Nephron progenitor cell (in vitro differentiated cells): ENCODE measurements at places on chromosomes 11 and 22.

DNA sequence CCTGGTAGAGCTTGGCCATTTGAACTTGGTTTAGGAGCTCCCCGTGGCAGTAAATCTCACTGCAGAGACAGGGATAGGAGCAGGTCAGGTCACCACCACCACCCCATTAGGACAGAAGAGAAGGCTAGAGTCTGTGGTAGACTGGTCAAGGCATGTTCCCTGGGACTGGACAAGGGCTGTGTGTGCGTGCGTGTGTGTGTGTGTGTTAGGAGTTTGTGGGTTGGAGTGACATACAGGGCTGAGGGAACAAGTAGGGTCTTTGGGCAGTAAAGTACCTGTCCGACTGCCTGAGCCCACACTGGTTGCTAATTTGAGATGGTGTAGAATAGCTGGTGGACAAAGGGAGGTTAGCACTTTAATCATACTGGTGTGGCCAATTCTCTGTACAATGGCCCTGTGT is 16.1 kb downstream of the TREH start:
- H3K4me3 ChIP-seq = no peak overlapping the region
- no peak overlapping the region for H3K27ac ChIP-seq
- peaks cover 61% of the 10 kb centered on the region for H3K4me1 ChIP-seq
- peaks cover 4% of the 10 kb centered on the region for H3K27me3 ChIP-seq
- H3K36me3 ChIP-seq = no peaks in the 10 kb centered on the region

GRCh38 chr11:16727806-16728205 is 10.6 kb upstream of the C11orf58 start:
- H3K27ac ChIP-seq = no peak overlapping the region
- H3K4me1 ChIP-seq = no peaks in the 10 kb centered on the region
- H3K36me3 ChIP-seq = no peaks in the 10 kb centered on the region
- H3K4me3 ChIP-seq = no peak overlapping the region
- no peak for DNase-seq

GRCh38 chr11:125368757-125369156 is 127.3 kb downstream of the FEZ1 start:
- H3K36me3 ChIP-seq = peaks cover 47% of the 10 kb centered on the region
- H3K4me3 ChIP-seq = no peak overlapping the region
- no peaks in the 10 kb centered on the region for H3K27me3 ChIP-seq
- DNase-seq = no peak
- H3K27ac ChIP-seq = no peak overlapping the region

GRCh38 chr22:41799486-41800347 is 762 bp upstream of the CCDC134 start:
- H3K27ac ChIP-seq = peak overlapping the region; percentile 59
- H3K4me1 ChIP-seq = peaks cover 31% of the 10 kb centered on the region
- H3K36me3 ChIP-seq = peaks cover 14% of the 10 kb centered on the region
- peak; percentile 27 for DNase-seq

DNA sequence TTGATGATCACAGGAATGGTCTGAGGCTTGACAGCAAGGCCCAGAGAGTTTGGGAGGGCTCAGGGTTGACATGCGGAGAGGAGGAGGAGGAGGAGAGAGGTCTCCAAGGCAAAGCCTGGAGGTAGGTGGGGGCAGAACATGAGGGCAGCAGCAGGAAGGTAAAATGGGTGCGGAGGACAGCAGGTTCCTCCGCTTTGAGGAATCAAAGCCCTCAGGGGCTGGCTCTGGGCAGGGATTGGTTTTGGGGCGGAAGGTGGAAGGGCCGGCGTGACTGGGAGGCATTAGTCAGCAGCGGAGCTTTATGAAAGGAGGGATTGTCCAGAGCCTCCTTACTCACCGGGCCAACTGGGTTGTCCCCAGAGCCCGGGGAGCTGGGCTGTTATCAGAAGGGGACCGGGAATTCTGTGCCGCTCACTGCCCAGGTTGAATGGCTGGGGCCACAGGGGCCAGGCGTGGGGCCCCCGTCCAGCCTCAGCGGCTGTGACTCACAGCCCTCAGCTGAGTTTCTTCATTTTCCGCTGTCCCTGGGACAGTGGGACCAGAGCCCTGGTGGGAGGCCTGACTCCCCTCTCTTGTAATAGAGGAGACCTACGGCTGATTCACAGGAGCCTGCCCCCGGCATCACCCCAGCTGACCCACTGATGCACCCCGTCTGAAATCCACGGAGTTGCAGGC is 36.2 kb downstream of the LIF start:
- H3K4me3 ChIP-seq = no peak overlapping the region
- H3K27ac ChIP-seq = peak overlapping the region; percentile 80
- DNase-seq = no peak
- H3K36me3 ChIP-seq = no peaks in the 10 kb centered on the region
- H3K27me3 ChIP-seq = peaks cover 23% of the 10 kb centered on the region

DNA sequence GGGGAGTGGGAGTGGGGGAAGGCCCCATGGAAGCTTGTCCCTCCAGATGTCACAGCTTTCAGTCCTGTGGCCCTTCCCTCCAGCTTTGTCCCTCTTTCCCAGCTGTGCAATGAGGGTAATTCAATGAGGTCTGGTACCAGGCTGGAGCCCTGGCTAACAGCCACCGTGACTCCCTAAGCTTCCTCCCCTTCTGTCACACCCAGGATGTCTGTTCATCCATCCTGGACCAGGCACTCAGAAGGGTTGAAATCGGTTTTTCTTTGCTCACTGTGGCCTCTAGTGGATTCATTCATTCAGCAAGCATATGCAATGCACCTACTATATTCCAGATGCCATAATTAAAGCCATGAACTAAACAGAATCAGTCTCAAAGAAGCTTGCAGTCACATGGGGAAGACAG is 38.7 kb downstream of the SYT13 start:
- no peak overlapping the region for H3K4me3 ChIP-seq
- H3K27me3 ChIP-seq = peaks cover 41% of the 10 kb centered on the region
- H3K27ac ChIP-seq = no peak overlapping the region

GRCh38 chr22:47626428-47627390 is 864.3 kb downstream of the TBC1D22A start:
- H3K4me1 ChIP-seq = peaks cover 7% of the 10 kb centered on the region
- H3K27ac ChIP-seq = no peak overlapping the region
- no peaks in the 10 kb centered on the region for H3K36me3 ChIP-seq
- no peak for DNase-seq
- no peak overlapping the region for H3K4me3 ChIP-seq
- H3K27me3 ChIP-seq = peaks cover 4% of the 10 kb centered on the region

GRCh38 chr22:39994041-39994565 is 651 bp upstream of the FAM83F start:
- peaks cover 62% of the 10 kb centered on the region for H3K4me1 ChIP-seq
- peaks cover 55% of the 10 kb centered on the region for H3K27me3 ChIP-seq
- no peak overlapping the region for H3K27ac ChIP-seq
- peak overlapping the region; percentile 37 for H3K4me3 ChIP-seq

GRCh38 chr11:94849839-94850238 is 81.7 kb downstream of the AMOTL1 start:
- H3K27me3 ChIP-seq = no peaks in the 10 kb centered on the region
- H3K4me1 ChIP-seq = no peaks in the 10 kb centered on the region
- DNase-seq = no peak
- H3K36me3 ChIP-seq = peaks cover 55% of the 10 kb centered on the region

GRCh38 chr22:25758316-25758715 is 16.3 kb downstream of the MYO18B start:
- H3K4me3 ChIP-seq = no peak overlapping the region
- no peaks in the 10 kb centered on the region for H3K36me3 ChIP-seq
- DNase-seq = no peak
- no peak overlapping the region for H3K27ac ChIP-seq
- H3K4me1 ChIP-seq = no peaks in the 10 kb centered on the region
- peaks cover 18% of the 10 kb centered on the region for H3K27me3 ChIP-seq

GRCh38 chr22:46471901-46472721 is 65.3 kb downstream of the CELSR1 start:
- peaks cover 13% of the 10 kb centered on the region for H3K36me3 ChIP-seq
- H3K4me3 ChIP-seq = no peak overlapping the region
- H3K27me3 ChIP-seq = no peaks in the 10 kb centered on the region
- no peak for DNase-seq
- peaks cover 13% of the 10 kb centered on the region for H3K4me1 ChIP-seq

DNA sequence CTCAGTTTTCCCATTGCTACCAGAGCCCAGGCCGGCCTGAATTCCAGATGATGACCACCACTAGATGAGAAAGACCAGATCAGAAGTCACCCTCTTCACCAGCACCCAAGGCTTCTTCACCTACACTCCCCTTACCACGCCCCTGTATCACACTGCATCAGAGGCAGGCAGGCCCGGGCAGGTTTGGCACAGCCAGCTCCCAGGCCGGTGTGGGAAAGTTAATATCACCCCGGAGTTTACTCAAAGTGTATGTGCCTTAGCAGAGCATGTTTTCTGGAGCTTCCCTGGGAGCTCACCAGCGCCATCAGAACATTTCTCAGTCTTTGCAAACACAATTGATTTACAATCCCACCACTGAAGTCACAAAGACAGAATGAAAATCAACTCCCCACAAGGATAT is 47.5 kb upstream of the POU2AF1 start:
- H3K27me3 ChIP-seq = peaks cover 5% of the 10 kb centered on the region
- H3K4me1 ChIP-seq = no peaks in the 10 kb centered on the region
- no peak overlapping the region for H3K4me3 ChIP-seq
- H3K27ac ChIP-seq = no peak overlapping the region

DNA sequence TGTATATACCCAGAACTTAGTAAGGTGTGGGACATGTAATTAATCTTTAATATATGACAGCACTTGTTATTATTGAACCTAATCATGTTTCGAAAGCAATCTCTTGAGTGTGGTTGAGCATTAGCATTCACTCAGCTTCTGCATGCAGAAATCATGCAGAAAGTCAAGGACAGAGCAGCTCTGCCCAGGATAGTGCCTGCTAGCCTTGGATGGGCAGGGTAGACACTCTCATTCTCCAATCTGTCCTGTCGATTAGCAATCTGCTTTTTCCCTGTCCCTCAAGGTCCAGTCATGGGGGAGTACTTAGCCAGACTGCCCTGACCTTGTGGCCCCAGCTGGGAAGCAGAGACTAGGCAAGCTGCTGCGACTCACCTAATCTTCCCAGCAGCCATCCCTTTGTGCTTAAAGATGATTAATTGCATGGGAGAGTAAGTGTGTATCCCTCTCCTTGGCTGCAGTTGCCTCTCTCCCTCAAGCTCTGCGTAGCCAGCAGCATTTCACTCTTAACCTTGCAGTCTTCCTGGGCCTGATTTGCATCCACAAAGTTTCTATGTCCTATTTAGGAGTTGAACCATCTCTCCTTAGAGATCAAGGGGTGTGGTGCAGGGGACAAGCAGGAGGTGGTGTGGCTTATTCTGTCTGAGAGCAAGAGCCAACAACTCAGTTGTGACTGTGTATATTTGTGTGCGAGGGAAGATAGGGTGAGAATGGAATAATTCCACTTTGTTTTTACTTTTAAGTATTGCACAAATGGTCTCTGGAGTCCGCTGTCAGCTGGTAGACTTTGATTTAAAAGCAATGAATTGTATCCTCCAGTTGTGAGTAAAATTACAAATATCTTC is 101.4 kb downstream of the FDX1 start:
- no peak overlapping the region for H3K27ac ChIP-seq
- H3K27me3 ChIP-seq = no peaks in the 10 kb centered on the region
- peaks cover 6% of the 10 kb centered on the region for H3K36me3 ChIP-seq
- DNase-seq = peak; percentile 5

DNA sequence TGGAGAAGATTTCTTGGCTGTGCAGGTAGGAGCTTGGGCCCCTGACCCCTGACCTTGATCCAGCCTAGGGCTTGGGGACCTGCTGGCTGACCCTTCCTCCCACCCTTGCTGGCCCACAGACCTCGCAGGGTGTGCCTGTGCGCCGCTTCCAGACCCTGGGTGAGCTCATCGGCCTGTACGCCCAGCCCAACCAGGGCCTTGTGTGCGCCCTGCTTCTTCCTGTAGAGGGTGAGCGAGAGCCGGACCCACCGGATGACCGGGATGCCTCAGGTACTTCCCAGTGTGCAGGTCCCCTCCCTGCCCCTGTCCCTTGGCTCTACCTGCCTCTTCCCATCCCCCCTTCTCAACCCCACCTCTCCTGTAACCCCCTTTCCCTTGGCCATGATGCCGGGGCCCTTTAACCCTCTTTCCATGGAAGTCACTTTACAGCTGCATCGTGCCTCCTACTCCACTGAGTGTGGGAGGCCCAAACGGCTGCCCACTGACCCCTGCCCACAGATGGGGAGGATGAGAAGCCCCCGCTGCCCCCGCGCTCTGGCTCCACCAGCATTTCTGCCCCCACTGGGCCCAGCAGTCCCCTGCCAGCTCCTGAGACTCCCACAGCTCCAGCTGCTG is 3.8 kb downstream of the INPPL1 start:
- no peaks in the 10 kb centered on the region for H3K27me3 ChIP-seq
- peaks cover 35% of the 10 kb centered on the region for H3K4me1 ChIP-seq
- DNase-seq = peak; percentile 25
- H3K4me3 ChIP-seq = no peak overlapping the region

GRCh38 chr11:64368673-64369074 is 9.7 kb downstream of the RPS6KA4 start:
- H3K27ac ChIP-seq = no peak overlapping the region
- no peak for DNase-seq
- H3K4me3 ChIP-seq = no peak overlapping the region
- peaks cover 46% of the 10 kb centered on the region for H3K36me3 ChIP-seq

DNA sequence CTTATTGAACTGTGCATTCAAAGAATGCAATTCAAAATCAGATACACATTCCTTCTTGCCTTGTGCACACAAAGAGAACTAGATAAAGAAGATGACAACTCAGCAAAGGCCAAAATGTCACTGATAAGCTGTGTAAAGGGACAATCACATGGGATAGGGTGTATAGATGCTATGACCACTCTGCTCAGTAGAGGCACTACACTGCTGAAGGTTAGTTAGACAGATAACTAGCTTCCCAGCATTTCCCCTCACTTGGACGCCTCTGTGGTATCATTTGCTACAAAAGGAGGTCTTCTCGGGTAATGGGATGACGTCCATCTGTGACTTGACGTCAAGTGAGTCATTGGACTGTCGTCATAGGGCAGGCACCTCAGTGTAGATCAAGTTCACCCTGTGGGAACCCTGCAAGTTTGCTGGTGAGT is 424.9 kb upstream of the CCDC90B start:
- no peak overlapping the region for H3K27ac ChIP-seq
- no peak overlapping the region for H3K4me3 ChIP-seq
- DNase-seq = no peak
- H3K27me3 ChIP-seq = no peaks in the 10 kb centered on the region
- peaks cover 4% of the 10 kb centered on the region for H3K4me1 ChIP-seq
- no peaks in the 10 kb centered on the region for H3K36me3 ChIP-seq

DNA sequence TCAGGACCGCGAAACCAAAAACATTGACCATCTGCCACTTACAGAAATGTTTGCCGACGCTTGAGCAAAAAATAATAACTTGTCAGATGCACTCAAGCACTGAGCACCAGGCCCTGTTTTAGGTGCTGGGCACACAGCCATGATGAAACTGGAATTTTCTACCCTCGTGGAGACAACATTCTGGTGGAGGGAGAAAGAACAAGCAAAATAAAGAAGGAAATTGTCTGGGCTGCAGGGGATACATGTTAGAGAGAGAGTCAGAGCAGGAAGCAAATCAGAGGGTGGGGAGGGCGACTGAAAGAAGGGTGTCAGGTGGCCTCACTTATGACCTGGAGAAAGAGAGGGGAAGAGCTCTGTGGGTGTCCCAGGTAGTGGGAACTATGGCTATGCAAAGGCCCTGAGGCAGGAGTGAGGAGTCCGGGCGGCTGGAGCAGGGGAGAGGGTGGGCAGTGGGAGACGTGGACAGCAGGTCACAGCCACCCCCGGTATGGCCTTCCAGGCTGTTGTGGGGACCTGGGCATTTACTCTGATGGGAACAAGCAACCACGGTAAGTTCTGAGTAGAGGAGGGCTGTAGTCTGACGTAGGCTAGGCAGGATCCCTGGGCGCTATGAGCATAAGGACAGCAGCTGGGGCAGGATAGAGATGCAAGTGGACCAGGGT is 78.8 kb downstream of the MYEOV start:
- H3K4me1 ChIP-seq = peaks cover 10% of the 10 kb centered on the region
- DNase-seq = no peak
- H3K36me3 ChIP-seq = peaks cover 5% of the 10 kb centered on the region
- H3K27me3 ChIP-seq = peaks cover 26% of the 10 kb centered on the region
- H3K4me3 ChIP-seq = no peak overlapping the region
